ENCODE measurements at places on chromosomes 3 and 15. TPM values are rescaled to one million over a fixed set of nuclear protein-coding genes. Genes with fewer than 3 reads are reported as not detected.

DNA sequence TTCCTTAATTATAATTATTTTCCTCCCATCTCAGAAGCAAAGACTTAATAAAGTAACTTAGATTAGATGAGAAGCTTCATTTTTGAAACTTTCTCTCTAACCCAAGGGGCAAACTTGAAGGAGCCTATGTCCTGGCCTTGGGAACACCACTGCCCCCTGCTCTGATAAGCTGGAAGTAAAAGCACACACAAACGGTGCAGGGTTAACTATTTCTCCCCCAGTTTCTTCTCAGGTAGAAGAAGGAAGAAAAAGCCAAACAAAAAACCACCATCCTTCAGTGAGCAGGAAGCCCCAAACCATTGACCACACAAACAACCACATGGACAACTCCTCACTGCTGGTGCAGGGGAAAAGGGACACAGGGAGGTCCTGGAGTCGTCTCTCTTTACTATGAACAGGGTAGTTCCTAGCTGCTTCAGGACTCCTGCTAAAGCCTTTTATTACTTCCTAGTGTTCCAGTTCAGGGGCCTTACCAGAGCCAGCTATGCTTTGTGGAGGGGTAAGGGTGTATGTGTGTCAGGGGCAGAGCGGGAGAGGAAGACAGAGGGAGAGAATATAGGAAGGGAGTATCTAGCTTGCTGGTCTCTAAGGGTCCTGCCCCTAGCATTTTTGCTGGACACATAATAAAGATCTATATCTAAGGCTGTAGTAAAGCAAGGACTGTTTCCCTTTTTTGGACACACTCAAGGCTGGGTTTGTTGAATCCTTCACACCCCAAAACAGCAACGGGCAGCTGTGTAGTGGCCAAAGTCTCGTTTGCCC is 94.0 kb upstream of the UMPS start:
- no peak for DNase-seq

- no peak for DNase-seq
Measured at GRCh38 chr3:13867732-13868131, 12.1 kb downstream of the WNT7A start.

DNA sequence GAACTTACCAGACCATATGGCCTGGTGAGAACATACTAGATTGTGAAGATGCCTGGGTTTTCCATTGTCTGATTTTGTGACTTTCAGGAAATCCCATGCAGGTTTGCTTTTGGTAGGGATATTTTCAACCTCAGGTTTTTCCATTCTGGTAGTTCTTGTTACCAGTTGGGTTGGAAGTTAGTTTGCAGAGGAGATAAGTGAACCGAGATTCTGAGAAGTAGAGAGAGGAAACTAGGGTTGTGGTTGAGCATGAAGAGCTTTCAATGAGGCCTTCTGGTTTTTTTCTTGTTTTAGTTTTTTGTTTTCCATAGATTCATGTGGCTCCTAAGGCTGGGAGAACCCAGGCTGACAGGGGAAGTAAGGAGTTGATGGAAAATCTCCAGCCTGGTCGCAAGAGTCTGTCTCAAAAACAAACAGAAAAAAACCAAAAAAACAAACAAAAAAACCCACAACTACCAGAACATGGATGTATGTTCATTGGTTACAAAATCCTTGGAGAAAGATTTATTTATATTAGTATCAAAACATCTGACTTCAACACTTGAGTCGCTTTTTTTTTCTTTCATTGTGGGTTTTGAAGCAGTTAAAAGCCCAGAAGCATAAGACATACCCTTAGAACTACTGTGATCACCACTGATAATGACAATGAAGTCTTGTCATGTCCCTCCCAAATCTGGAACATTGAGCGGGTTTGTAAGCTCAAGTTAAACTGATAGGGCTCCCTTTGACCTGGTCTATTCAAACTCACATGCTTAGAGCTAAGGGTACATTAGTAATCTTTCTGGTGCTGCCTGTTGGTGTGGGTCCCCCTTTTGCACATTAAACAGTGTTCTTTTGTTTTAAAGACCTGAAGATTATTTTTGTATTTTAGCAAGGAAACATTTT is 3.2 kb downstream of the GPR171 start:
- no peak for DNase-seq

GRCh38 chr3:67384016-67384415 is 270.4 kb downstream of the SUCLG2 start:
- DNase-seq, result no peak

The CACNA2D2 gene
- not detected for total RNA-seq

The GABRR3 gene
- not detected for total RNA-seq

The KY gene
- not detected for total RNA-seq

The PLSCR2 gene
- not detected for total RNA-seq
